ENCODE measurements at places on chromosomes 16 and 17. TPM values are rescaled to one million over a fixed set of nuclear protein-coding genes. Genes with fewer than 3 reads are reported as not detected.

Gene KRT39
- not detected for total RNA-seq

Gene CCL15
- total RNA-seq: not detected

Gene SMIM36
- not detected for total RNA-seq

Gene KCNJ18
- total RNA-seq: not detected

Gene KLHL10
- total RNA-seq: not detected

Gene NOG
- total RNA-seq: 0.41 TPM

Gene PDILT
- total RNA-seq: not detected

Gene GAS2L2
- 0.08 TPM for total RNA-seq

Gene INCA1
- total RNA-seq: 3.1 TPM

DNA sequence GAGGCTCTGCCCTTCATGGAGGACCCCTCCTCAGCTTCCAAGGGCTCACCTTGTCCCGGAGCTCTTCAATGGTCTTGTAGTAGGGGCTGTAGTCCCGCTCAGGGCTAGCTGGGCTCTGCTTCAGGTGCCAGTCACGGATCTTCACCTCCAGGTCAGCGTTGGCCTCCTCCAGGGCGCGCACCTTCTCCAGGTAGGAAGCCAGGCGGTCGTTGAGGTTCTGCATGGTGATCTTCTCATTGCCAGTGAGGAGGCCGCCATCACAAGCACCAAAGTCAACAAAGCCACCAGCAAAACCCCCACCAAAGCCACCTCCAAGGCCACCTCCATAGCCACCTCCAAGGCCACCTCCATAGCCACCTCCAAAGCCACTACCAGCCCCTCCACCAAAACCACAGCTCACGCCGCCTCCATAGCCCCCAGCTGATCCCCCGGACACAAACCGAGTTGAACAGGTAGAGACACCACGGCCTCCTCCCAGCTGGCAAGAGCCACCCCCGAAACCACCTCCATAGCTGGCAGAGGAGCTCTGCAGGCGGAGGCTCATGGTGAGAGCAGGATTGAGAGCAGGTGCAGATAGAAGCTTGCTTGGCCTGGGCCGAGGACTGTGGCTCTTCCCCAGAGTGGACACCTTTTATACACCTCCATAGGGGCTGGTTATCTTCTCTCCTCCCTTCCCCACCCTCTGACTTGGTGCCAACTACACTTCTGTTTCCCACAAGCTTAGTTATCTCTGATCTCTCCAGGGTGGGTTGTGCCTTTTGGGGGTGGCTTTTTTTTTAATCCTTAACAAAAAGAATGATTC lies at the start of gene KRT13:
KRT13 (minus strand) TSS at position 606 of the 802 bp plus-strand sequence; CDS start at position 544, 62 bp downstream.
- no peak for DNase-seq
- H3K4me3 ChIP-seq: no peak within 1 kb of the TSS
- peaks cover 77% of the 10 kb centered on the region for H3K27me3 ChIP-seq
- no peak within 1 kb of the TSS for H3K27ac ChIP-seq

- H3K27me3 ChIP-seq: peaks cover 100% of the 10 kb centered on the region
- H3K27ac ChIP-seq: peak overlapping the region; percentile 68
- no peaks in the 10 kb centered on the region for H3K36me3 ChIP-seq
- DNase-seq: no peak
- H3K4me3 ChIP-seq: peak overlapping the region; percentile 46
Measured at GRCh38 chr17:48568499-48569239, 9.5 kb downstream of the HOXB4 start.

- peaks cover 45% of the 10 kb centered on the region for H3K27me3 ChIP-seq
- H3K27ac ChIP-seq: no peak overlapping the region
- H3K4me3 ChIP-seq: no peak overlapping the region
- no peaks in the 10 kb centered on the region for H3K4me1 ChIP-seq
- no peak for DNase-seq
- H3K36me3 ChIP-seq: no peaks in the 10 kb centered on the region
Measured at GRCh38 chr16:795580-796229, 4.8 kb downstream of the GNG13 start.

GRCh38 chr17:49382556-49382955 lies 20.5 kb upstream of the ZNF652 start:
- no peak overlapping the region for H3K27ac ChIP-seq
- DNase-seq: no peak
- peaks cover 12% of the 10 kb centered on the region for H3K27me3 ChIP-seq
- no peaks in the 10 kb centered on the region for H3K4me1 ChIP-seq
- no peaks in the 10 kb centered on the region for H3K36me3 ChIP-seq

DNA sequence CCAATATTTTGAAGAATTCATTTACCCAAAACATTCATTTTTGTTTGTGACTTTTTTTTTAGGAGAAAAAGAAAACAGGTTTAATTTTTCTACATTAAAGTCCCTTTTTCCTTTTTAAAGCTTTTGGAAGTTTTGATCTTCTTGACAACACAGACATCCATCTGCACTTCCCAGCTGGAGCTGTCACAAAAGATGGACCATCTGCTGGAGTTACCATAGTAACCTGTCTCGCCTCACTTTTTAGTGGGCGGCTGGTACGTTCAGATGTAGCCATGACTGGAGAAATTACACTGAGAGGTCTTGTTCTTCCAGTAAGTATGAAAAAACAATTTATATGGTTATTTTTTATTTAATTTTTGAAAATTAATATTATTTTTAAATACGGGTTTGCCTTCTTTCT lies 37.2 kb downstream of the SIAH1 start:
- no peak for DNase-seq
- no peaks in the 10 kb centered on the region for H3K27me3 ChIP-seq
- H3K36me3 ChIP-seq: peaks cover 59% of the 10 kb centered on the region
- no peak overlapping the region for H3K4me3 ChIP-seq
- H3K27ac ChIP-seq: no peak overlapping the region
- no peaks in the 10 kb centered on the region for H3K4me1 ChIP-seq

DNA sequence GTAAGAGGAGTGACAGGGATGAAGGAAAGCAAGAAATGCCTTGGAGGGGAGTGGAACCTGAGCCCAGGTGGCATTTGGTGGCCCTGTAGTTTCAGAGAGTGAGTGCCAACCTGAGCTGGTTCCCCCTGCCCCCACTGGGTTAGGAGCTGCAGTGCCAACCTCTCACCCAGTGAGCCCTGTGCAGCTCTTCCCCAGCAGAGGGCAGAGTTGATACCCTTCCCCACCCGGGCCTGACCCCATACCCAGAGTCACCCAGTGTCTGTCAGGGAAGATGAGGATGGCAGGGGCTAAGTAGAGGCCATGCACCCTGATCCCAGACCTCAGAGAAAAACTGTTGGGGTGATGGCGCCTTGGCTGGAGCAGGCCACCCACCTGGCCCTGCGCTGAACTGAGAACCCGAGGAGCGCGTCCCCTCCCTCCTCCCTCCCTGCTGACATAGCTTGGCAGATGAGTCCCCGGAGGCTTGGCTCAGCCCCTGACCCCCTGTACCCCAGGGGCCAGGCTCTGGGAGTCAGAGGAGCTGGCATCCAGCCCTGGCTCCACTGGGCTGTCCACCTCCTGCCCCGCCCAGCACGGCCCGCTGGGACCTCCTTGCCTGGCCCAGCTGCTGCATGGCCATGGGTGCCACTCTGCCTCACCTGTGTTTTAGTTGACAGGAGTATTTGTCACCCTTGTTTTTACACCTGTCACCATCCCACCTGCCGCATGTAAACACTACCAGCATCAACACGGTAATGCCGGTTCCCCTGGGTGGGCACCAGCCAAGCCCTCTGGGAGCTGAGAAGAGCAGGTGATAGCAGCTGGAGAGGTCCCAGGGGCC lies 113.9 kb downstream of the AMFR start:
- H3K27ac ChIP-seq: no peak overlapping the region
- H3K36me3 ChIP-seq: no peaks in the 10 kb centered on the region
- H3K4me3 ChIP-seq: no peak overlapping the region
- DNase-seq: no peak
- H3K27me3 ChIP-seq: no peaks in the 10 kb centered on the region
- H3K4me1 ChIP-seq: no peaks in the 10 kb centered on the region

DNA sequence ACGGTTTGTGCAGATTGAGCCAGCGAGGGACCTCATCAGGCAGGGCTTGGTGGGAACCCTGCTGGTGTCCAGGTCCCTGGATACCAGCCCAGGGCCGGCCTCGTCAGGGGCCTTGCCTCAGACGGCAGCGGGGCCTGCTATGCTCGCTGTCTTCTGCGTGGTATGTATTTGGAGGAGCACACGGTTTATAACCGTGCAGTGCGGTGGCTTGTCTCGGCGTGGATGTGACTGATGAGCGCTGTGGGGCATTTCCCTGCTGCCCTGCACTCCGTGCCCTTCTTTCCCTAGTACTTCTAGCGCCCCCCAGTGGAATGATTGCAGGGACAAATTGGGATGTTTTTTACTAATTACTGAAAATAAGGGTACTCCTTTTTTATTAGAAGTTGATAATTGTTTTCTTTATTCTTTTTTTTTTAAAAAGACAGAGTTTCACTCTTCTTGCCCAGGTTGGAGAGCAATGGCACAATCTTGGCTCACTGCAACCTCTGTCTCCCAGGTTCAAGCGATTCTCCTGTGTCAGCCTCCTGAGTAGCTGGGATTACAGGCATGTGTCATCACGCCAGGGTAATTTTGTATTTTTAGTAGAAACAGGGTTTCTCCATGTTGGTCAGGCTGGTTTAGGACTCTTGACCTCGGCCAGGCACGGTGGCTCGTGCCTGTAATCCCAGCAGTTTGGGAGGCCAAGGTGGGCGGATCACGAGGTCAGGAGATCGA lies 15.3 kb downstream of the TBCD start:
- peaks cover 61% of the 10 kb centered on the region for H3K36me3 ChIP-seq
- H3K27me3 ChIP-seq: no peaks in the 10 kb centered on the region
- H3K4me1 ChIP-seq: no peaks in the 10 kb centered on the region
- no peak overlapping the region for H3K27ac ChIP-seq
- DNase-seq: no peak

DNA sequence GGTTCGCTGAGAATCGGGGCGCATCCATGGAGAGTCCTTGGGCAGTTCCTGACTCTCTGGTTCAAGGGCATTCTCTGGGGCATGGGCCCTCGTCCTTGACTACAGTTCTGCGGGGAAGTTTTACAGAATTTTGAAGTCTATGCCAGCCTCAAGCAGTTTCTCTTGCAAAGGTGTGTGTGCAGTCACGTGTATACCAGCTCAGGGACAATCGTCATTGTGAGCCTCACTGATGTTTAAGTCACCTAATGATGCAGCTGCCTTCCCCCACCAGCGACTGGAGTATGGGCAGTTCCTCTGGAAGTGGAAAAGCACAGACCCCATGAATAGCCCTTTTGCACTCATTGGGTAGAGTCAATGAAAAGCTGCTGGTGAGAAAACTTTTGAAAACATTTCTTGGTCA lies 1.3 kb downstream of the PLCG2 start:
- H3K4me1 ChIP-seq: peaks cover 22% of the 10 kb centered on the region
- no peak overlapping the region for H3K27ac ChIP-seq
- no peaks in the 10 kb centered on the region for H3K36me3 ChIP-seq

DNA sequence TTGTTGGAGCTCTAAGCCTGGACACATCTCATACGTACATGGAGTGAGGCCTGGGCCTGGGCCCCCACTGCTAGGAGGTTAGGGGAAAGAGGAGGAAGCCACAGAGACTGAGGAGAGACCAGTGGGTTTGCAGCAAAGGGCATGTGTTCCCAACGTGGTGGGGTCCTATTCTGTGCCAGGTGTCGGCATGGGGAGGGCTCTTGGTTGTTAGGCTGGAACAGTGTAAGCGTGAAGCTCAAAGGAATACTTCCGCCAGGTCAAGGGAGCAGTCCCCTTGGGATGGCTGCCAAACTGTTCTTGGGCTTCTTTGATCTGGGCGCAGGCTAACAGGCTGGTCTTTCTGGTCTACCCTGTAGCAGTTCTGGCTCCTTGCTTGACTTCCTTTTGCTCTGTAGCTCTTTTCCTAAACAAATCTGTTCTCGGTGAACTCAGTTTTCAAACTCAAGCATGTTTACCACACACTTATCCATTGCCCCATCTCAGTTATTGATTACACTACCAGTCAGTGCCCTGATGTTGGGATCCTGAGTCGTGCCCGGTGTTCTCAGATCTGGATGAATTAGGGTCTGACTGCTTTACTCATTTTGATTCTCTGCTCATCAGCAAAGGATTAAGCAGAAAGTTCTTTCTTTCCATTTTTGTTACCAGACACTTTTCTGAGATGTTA lies 36.4 kb downstream of the GPT2 start:
- H3K36me3 ChIP-seq: peaks cover 12% of the 10 kb centered on the region
- H3K4me1 ChIP-seq: no peaks in the 10 kb centered on the region
- H3K27me3 ChIP-seq: no peaks in the 10 kb centered on the region

GRCh38 chr17:49742166-49742638 lies 21.7 kb downstream of the FAM117A start:
- no peak overlapping the region for H3K4me3 ChIP-seq
- H3K27me3 ChIP-seq: no peaks in the 10 kb centered on the region
- H3K4me1 ChIP-seq: peaks cover 100% of the 10 kb centered on the region
- no peak for DNase-seq
- peak overlapping the region; percentile 80 for H3K27ac ChIP-seq

GRCh38 chr16:80200079-80200478 lies 340.7 kb upstream of the DYNLRB2 start:
- no peak overlapping the region for H3K4me3 ChIP-seq
- H3K4me1 ChIP-seq: no peaks in the 10 kb centered on the region
- no peaks in the 10 kb centered on the region for H3K36me3 ChIP-seq
- no peak overlapping the region for H3K27ac ChIP-seq
- DNase-seq: no peak

DNA sequence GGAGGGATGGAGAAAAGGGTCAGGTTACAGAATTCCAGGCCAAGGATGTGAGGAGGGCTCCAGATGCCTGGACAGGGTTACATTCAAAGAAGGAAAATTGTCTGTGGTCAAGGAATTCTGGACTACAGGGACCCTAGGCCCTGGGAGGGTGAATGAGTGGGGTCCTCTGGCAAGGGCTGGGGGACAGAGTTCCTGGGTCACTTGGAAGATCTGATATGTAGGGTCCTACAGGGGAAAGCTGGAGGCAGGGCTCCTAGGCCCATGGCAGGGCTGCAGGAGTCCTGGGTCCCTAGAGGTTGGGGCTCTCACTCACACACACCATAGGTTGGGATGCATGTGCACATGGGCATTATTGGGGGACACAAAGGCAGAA lies 46.3 kb upstream of the ACSM2B start:
- no peaks in the 10 kb centered on the region for H3K36me3 ChIP-seq
- H3K4me3 ChIP-seq: no peak overlapping the region
- DNase-seq: no peak
- no peaks in the 10 kb centered on the region for H3K4me1 ChIP-seq

DNA sequence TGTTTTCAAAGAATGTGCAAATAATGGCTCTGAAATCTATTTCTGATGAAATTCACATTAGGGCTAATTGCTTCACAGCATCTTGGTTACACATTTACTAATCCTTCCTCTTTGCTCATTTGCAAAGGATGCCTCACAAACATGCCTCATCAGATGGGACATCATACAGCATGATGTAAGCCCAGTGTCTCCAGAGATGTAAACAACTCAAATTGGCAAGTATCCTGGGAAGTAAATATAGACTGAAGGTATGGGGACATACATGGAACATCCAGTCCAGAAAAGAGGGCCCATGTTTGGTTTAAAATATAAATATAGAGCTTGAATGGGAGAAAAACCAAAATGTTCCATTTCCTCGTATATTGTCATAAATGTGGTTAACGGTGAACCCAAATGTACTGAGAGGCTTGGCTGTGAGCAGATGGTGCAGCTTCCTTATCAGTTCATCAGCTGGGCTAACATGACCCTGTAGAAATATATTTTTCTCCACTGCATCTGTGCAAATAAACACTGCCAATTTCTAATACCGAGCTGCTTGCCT lies 142.9 kb upstream of the NUDT7 start:
- H3K4me1 ChIP-seq: peaks cover 13% of the 10 kb centered on the region
- DNase-seq: no peak
- H3K27ac ChIP-seq: no peak overlapping the region
- H3K4me3 ChIP-seq: no peak overlapping the region

GRCh38 chr17:55295411-55296170 lies 30.8 kb downstream of the HLF start:
- no peak overlapping the region for H3K4me3 ChIP-seq
- no peaks in the 10 kb centered on the region for H3K27me3 ChIP-seq
- no peak for DNase-seq
- H3K36me3 ChIP-seq: peaks cover 8% of the 10 kb centered on the region
- peaks cover 30% of the 10 kb centered on the region for H3K4me1 ChIP-seq
